ENCODE measurements at places on chromosomes 4 and X. TPM values are rescaled to one million over a fixed set of nuclear protein-coding genes. Genes with fewer than 3 reads are reported as not detected.

Gene CT45A2
- not detected for total RNA-seq

Gene STPG2
- not detected for total RNA-seq

Gene BEX1
- total RNA-seq, result not detected

Gene TBX22
- total RNA-seq, result not detected

Gene SUPT20HL1
- not detected for total RNA-seq

Gene SLC6A14
- total RNA-seq, result not detected

Gene TEX13B
- not detected for total RNA-seq

Gene CORIN
- 1.9 TPM for total RNA-seq

Gene TMEM31
- not detected for total RNA-seq

Gene XAGE2
- not detected for total RNA-seq

GRCh38 chr4:73450398-73451004 lies 14.5 kb downstream of the AFP start:
- peak; percentile 6 for DNase-seq

DNA sequence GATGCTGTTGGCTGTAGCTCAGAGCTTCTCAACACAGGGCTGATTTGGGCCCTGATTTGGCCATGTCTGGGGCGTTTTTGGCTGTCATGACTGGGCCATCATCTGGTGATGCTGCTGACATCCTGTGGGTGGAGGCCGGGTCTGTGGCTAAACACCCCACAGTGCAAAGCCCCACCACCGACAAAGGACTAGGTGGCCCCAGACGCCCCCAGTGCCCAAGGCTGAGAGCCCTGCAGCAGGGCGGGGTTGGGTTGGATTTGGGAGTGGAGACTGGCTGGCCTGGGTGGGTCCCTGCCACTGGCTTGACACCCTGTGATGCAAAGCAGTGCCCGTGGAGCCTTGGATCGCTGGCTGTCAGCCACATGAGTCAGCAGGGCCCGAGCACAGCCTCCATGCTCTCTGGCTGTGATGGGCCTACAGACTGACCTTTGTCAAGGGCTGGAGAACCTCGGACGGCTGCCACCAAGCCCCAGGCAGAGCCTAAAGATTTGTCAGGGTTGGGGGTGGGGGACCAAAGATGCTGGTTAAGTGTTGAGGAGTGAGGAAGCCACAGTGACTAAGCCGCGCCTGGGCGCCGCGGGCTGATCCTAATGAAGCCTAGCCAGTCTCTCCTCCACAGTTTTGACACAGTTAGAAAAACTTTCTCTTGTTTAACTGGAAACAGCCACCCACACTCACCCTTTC lies 28.3 kb downstream of the CYTL1 start:
- DNase-seq, result peak; percentile 62

DNA sequence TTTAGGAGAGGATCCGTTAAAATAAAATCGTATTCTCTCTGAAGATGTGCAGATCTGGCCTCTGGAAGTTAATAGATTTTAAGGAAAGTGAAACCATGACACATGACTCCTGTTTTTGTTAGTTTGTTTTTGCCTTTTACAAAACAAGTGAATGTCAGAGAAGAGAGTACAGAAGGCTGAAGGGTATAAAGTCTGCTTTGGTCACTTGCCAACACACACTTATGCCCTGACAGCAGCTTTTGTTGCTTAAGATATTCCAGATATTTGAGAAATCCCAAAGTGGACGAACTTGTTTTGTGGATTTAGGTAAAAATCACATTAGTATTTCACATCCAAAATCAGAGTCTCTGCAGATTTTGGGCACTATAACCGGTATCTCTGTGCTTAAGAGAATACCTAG lies 192.4 kb upstream of the RASGEF1B start:
- DNase-seq, result no peak

DNA sequence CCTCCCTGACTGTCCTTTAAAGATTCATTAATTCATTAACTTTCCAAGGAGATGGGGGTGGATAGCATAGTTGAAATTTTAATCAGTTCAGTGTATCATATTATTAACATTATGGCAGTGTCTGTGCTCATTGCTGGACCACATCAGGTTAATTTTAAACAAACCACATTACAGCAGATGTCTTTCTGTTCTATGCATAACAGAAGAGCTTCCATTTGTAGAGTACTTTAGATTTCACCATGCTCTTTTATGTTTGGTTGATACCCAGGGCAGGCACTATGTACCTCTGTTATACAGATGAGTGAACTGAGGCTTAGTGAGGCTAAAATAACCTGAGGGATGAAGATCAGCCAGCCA lies 41.1 kb downstream of the AFF2 start:
- no peak for DNase-seq

GRCh38 chr4:83552083-83552482 lies 16.2 kb downstream of the GPAT3 start:
- no peak for DNase-seq

- no peak for DNase-seq
These were observed 7.8 kb downstream of the PAPSS1 start for GRCh38 chr4:107712236-107712635.

- no peak for DNase-seq
These were observed 263.3 kb downstream of the EVC2 start for GRCh38 chr4:5444918-5445517.

DNA sequence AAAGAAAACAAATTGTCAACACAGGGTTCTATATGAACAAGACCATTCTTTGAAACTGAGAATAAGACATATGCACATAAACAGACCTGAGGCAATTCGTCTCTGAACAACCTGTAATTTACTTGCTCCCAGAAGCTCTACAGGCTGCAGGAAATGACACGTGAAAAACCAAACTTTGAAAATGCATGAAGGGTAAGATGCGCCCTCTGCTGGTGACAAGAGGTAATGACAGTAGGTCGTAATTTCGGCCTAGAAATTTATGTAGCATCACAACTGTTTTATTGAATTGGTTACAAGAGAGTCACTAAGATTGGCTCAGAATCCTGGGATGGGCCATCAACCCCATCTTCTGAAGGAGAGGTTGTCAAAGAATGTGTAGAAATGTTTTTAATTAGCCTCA lies 276.5 kb downstream of the PPP4R3C start:
- no peak for DNase-seq

DNA sequence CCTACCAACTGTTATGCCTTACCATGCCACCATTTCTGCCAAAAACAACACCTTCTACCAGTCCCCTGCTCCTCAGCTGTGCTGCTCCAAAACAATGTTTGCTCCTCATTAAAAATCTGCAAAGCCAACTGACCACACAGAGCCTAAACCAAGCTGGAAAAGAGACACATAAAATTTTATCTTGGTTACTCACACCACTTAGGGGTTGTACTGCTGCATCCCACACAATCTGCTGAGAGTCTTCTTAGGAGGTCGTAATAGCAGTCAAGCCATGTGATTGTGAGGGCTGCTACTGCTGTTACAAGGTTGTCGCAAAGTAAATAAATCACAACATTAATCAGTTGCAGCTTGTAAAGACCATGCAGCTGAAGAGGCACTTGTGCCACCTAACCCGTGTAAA lies 607.4 kb upstream of the FAM241A start:
- DNase-seq, result no peak

DNA sequence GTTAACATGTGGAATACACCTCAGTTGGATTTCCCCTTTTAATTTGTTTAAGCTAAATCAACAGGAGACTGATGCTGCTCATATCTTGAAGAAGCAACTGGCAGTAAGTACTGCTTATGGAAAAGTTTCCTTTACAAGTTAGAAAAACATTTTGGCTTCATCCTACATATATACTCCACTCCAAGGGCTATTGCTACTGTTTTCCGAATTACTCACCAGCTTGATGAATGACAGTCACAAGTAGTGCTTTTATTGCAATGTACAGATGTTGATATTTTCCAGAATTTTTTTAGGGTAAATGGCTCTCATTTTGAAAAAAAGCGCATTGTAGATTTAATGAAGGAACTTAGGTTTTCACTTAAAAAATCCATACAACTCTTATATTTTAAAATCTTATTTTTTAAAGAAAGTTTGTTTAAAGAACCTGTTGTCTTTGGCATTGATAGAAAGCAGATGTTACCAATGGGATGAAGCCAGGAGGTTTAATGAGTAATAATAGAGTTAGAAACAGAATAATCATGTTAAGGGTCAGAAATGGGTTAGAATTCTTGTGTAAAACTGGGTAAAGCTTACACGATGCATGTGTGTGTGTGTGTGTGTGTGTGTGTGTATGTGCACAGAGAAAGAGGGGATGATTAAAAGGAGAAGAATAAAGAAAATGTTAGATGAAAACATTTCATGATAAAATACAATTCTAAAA lies 272.9 kb downstream of the CFAP299 start:
- DNase-seq, result no peak

- no peak for DNase-seq
These were observed 54.4 kb upstream of the SMAD1 start for GRCh38 chr4:145427221-145427620.

- DNase-seq, result no peak
These were observed 92.2 kb upstream of the MTM1 start for GRCh38 chrX:150476164-150476699.

GRCh38 chrX:2841537-2841936 lies 12.8 kb downstream of the GYG2 start:
- DNase-seq, result no peak

DNA sequence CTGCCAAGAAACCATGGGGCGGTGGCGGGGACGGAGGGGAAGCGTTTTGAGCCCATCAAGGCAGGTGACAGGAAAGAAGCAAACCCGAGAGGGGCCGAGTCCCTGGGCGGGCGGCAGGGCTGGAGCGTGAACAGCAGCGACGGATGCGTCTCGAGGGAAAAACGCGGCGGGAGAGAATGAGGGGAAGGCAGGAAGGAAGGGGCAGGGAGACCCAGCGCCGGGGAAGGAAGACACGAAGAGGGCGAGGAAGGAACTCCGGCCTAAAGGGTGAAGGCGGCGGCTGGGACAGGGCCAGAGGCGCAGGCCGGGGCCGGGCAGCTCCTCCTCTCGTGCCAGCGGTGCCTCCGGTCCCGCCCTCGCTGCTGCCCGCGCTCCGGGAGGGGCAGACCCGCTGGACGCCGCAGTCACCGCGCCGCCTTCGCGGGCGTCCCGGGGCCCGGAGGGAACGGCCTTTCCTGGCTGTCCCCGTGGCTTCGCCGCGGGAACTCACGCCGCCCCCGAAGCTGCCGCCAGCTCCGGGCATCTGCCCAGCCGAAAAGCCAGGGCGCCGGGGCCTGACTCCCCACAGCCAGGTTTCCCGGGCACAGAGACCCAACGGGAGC lies 751 bp upstream of the RGS12 start:
- DNase-seq, result no peak

GRCh38 chr4:123562994-123563750 lies 166.6 kb downstream of the SPRY1 start:
- DNase-seq, result no peak

DNA sequence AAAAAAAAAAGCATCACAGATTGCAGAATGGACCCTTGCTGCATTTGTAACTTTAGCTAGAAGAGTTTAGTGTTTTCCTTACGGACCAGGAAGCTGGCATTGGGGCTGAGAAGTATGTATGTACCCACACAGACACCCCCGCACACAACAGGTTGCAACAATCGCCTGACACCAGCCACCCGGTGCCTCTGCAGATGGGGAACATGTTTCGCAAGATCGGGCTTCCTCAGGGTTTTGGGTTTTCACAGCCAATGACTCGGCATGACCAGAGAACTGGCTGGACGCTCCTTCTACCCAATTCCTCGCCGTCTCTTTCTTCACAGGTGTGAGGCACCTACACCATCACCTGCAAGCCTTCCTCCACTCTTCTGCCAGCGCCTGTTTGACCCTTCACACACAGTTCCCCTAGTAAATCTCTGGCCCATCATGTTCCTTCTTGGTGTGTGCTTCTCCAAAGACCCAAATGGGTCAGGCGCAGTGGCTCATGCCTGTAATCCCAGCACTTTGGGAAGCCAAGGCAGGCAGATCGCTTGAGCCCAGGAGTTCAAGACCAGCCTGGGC lies 70.4 kb downstream of the DHRSX start:
- no peak for DNase-seq

- DNase-seq, result no peak
These were observed 202.2 kb upstream of the GPRIN3 start for GRCh38 chr4:89509708-89510281.

- DNase-seq, result no peak
These were observed 275.2 kb downstream of the TENM3 start for GRCh38 chr4:182518421-182518820.

GRCh38 chr4:188198982-188199792 lies 59.9 kb downstream of the TRIML1 start:
- no peak for DNase-seq

GRCh38 chr4:188374871-188375270 lies 235.6 kb downstream of the TRIML1 start:
- no peak for DNase-seq

- no peak for DNase-seq
These were observed 1085.3 kb upstream of the PCDH10 start for GRCh38 chr4:132063829-132064228.

- no peak for DNase-seq
These were observed 59.0 kb downstream of the CCSER1 start for GRCh38 chr4:90186229-90186628.

- no peak for DNase-seq
These were observed 34.4 kb downstream of the KIF4A start for GRCh38 chrX:70324326-70324725.

- DNase-seq, result no peak
These were observed 28.4 kb downstream of the CXCL1 start for GRCh38 chr4:73897380-73898136.

DNA sequence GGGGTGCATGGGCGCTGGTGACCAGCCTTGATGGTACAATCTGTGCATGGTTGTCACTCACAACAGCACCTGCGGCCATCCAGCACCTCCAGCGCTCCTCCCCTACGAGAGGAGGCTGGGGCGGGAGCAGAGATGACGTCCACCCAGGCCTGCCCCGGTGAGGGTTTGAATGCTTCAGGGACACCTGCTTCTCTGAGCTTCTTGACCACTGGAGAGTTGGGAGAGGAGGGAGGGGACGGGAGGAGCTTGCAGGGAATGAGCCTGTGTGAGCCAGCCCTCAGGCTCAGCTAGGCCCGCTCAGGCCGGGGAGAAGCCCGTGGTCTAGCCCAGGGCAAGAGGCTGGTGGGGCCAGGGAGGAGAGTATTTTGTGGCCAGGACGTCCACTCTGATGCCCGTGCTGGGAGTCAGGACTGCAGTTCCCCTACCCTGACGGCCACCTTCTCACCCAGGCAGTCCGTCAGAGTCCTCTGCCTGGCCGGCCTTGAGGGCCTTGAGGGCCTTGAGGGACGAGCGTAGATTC lies 59.2 kb downstream of the CPZ start:
- no peak for DNase-seq

DNA sequence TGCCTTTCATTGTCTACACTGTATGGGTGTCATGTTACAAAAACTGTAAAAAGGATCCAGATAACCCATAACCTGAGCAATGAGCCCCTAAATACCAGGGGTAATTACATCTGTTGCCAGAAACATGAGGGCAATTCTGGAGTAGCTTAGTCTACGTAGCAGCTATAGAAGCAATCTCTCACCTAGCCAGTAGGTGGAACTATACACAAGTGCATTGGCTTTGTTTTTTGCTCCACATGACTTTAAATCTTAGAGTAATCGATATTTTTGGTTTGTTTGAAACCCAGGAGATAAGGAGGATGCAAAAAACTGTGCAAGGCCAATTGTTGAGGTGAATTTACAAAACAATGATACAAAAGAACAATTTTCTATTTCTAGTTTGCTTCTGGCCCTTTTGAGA lies 57.5 kb downstream of the GPR82 start:
- no peak for DNase-seq

GRCh38 chr4:850323-850945 lies 24.5 kb upstream of the CPLX1 start:
- DNase-seq, result no peak

GRCh38 chr4:26257850-26258249 lies 63.0 kb upstream of the RBPJ start:
- DNase-seq, result no peak

Measured in thoracic aorta (tissue), 2 donors.